Activated CD4-positive, CD25-positive, alpha-beta regulatory T cell (primary cell): ENCODE measurements at places on chromosomes 3 and 15.

- no peak for DNase-seq
Observed at GRCh38 chr15:66076591-66077319, 176.8 kb downstream of the MEGF11 start.

DNA sequence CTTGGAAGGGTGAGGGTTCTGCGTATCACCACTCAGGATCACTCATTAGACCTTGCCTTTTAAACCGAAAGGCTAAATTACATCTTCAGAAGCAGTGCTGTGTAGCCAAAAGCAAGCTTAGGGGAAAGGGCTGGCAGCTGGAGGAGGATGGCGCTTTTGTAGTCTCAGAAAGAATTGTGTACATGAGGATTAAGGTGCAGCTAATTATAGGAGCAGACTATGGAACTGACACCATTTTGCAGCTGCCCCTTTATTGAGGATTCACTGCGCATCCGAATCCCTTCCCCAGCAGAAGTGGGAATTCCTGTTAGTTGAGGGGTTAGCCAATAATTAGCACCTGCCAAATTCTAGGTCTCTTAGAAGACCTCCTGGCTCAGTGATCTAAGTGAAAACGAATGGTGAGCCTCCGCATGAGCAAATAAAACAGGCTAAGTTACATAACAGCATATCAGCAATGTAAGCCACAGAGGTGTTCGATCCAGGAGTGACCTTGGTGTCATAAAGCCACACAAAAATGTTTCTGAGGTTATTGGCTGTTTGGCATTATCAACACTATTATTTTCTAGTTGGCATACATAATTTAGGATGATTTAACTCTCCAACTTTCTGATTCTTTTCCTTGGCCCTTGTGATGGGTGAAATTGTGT is 42.6 kb upstream of the SEMA6D start:
- no peak for DNase-seq

DNA sequence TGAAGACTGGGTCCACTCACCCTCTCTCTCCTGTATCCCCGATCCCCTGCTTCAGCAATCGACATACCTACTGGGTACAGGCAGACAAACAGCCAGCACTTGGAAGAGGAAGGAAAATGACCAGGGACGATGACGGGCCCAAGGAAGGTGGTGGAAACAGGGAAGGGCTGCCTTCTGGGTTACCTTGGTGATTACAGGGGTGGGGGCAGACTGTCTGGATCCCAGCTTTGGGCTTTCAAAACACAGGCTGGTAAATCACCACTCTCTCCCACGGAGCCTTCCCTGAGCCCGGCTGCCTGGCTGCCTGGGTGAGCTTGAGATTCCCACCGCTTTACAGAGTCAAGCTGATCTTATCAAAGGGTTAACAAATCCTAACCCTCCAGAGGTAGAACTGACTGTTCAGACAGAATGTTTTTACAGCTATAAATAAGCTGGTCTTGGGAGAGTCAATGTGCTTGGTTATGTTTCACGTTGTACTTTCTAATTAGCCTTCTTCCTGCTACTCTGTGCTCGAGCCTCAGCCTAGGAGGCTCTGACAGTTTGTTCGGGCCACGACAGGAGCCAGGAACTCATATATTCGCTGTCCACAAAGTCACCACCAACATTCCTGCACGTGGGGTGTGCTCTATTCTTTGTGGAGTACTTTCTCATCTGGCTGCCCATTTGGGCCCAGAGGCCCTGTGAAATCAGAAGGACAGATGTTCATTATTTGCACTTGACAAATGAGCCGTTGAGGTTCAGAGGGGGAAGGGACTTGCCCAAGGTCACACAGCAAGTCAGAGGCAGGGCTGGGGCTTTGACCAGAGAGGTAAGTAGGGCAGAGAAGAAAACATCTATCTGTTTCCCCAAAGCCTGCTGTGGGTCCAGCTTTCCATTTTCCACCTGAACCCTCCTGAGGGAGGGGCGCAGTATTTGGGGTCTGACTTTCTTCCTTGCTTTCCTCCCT is 63.5 kb downstream of the FEM1B start:
- DNase-seq: no peak

DNA sequence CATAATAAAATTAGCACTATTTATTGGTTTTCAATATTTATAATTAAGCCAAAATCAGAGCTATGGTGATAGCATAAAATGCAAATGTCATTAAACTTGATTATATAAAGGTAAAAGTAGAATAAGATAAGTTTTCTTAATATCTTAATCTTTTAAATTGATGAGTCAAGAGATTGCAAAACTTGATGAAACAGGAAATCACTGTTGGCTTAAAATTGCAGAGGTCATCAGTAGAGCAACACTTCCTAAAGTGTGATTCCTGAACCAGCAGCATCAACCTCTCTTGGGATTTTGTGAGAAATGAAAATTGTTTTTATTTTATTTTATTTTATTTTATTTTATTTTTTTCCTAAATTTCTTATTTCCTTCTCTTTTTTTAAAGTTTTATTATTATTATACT is 226.4 kb upstream of the CTDSPL start:
- DNase-seq: no peak

DNA sequence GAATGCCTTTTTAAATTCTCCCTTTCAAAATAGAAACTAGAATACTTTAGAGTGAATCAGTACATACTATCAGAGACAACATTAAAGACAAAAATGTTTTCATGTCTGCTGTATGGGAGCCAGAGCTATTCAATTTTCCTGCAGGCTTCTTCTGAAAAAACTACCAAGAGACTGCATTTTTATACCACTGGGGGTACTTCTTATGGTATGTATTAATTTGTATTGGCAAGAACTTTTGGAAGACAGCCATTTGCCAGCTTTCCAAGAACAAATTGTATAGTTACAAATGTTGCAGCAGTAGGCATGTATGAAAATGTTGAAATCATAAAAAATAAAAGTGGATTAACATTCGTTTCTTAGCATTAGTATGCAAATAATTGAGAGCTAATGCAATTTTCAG is 1010.0 kb upstream of the CADM2 start:
- no peak for DNase-seq

DNA sequence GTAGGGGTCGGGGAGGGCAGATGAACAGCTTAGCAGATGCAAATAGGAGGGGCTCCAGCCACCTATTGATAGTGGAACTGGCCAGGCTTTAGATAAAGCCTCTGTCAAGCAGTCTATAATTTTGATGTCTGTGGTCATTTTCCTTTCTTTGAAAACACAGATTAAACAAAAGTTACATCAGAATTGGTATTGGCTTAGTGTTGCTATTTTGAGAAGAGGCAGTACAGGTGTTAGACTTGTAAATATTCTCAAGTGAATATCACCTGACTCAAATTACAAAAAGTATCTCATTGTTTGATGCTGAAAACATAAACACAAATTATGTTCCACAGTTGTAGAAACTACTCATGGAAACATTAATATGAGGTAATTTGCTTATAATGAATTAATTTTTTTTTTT is 18.1 kb downstream of the GHRL start:
- DNase-seq: no peak

- DNase-seq: no peak
Observed at GRCh38 chr15:69624155-69624520, 171.5 kb downstream of the RPLP1 start.

GRCh38 chr15:87863152-87863551 is 393.4 kb downstream of the NTRK3 start:
- DNase-seq: no peak

DNA sequence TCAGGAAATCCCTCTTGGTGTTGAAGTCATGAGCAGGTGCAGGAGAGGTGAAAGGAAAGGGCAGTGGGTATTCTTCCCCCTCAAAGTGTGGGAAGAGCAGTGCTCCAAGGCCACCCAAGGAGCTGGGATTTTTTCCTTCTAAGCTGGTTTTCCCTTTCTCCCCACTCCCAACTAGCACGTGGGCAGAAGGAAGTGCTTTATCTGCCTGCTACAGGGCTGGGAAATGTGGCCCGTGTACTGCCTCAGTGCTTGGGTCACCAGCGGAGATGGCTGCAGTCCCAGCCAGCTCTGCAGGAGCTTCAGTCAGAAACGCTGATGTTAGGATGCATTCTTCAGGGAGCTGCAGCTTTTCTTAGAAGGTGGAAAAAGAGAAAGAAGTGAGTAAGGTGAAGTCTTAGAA is 99.2 kb downstream of the CACNA1D start:
- DNase-seq: no peak

GRCh38 chr3:185732782-185733181 is 92.1 kb downstream of the IGF2BP2 start:
- DNase-seq: no peak

GRCh38 chr3:132513057-132513456 is 84.0 kb upstream of the ACKR4 start:
- DNase-seq: no peak

DNA sequence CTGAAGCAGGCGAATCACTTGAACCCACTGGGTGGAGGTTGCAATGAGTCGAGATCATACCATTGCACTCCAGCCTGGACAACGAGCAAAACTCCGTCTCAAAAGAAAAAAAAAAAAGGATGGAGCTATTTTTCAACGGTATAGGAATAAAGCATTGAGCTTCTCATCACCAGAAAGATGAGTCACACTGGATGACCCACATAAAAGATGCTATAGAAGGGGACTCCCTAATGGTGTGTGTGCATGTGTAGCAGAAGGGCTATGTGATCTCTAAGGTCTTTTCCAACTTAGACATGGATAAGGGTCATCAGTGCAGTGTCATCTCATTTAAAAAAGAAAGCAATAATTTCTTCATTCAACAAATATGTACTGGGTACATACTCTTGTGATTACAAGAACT is 476.0 kb downstream of the MFSD1 start:
- no peak for DNase-seq

GRCh38 chr15:63458026-63458425 is 46.4 kb upstream of the USP3 start:
- DNase-seq: no peak

DNA sequence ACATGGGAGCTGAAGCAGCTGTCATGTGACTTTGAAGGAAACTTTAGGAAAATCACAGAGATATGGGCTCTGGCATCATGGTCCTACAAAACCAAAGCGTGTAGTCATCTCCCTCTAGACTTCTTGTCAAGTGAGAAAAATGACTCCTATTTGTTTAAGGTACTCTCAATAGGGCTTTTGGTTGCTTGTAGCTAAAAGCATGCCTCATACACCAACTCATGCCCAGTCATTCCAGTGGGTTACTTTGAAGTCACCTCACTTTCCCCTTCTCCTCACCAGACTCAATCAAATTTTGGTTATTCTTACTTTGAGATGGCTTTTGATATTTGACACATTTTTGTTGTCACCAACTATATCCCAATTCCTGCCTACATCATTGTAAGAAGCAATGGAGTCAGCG is 81.6 kb downstream of the BOC start:
- DNase-seq: no peak

DNA sequence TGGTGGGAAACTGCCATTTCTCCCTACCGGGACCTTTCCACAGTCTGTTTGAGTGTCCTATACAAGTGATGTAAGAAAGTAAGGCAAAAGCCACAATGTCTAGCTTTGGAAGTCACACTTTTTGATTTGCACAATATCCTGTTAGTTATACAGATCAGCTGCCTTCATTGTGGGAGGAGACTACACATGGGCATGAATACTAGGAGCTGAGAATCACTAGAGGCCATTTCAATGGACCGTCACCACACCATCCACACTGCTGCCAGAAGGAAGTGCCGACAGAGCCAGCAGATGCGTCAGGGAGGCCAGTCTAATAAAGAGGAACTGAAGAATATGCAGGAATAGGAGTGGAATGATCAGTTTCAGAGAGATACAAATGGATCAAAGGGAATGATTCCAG is 65.8 kb downstream of the SCN11A start:
- DNase-seq: no peak

DNA sequence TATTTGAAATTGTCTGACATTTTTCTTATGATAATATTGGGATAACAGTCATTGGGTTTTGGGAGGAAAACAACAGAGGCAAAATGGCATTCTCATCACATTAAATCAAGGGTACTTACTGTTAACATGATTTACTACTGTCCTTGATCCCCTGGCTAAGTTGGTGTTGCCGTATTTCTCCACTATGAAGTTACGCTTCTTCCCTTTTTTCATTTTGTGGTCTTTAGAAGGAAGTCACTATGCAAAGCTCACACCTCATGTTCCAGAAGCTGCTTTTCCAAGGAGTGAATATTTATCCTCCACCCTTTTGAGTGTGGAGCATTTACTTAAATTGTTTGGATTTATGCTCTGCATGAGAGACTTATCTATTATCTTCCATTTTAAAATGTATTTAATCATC is 63.7 kb downstream of the ALCAM start:
- no peak for DNase-seq

GRCh38 chr15:70503798-70504298 is 259.5 kb downstream of the UACA start:
- DNase-seq: no peak

DNA sequence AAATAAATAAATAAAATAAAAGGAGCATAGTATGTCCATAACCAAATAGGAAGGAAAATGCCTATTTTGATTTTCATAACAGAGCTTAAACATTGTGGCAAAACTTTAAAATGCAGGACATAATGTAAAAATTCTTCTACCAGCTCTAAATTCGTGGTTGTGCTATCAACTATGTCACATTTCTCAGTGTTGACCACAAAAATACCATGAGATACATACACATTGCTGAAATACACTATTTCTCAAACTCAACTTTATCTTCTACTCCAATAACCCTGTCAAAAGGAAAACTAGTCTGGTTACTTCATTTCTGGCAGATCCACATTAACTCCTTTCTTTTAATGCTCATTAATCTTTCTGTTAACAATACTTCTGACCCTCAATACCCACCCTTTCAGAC is 523.2 kb downstream of the FHIT start:
- no peak for DNase-seq

GRCh38 chr15:80760960-80761359 is 18.2 kb upstream of the CEMIP start:
- DNase-seq: no peak

DNA sequence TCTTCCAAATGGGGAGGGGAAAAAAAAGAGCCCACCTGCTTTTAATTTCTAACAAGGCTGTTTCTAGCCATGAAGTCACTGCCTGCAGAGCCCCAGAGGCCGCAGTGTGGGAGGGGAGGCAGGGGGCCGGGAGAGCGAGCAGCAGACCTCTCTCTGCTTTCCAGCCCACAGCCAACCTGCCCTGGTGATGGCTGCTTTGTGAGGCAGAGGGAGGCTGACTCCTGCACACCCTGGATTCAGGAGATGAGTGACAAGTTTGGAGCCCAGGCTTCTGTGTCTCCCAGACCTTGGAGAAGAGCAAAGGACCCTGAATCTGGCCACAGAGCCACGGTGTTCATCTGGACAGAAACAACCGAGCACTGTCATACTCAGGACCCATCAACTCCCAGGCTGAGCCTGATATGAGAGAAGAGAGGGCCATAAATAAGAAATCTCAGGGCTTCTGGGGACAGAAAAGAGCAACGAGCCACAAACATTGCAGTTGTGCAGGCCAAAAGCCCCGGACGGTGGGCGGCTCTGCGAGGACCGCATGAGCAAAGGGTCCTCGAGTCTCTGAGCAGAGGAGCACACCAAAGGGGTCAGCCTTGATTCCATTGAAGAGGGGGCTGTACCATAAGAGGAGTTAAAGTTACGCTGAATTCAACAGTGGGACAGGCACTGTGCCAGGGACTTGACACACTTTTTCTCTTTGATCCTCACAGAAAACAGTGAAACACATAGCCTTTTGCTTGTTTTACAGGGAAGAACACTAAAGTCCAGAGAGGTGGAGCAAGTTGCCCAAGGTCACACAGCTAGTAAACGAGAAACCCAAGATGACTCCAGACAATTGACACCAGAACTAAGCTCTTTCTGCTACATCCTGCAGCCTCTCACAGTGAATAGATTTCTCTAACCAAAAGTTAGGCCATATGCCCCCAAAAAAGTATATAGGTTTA is 97.2 kb downstream of the SEMA5B start:
- DNase-seq: no peak

- no peak for DNase-seq
Observed at GRCh38 chr3:76051145-76051544, 265.8 kb upstream of the ZNF717 start.
